Immature natural killer cell (primary cell): ENCODE measurements at places on chromosomes 4 and X.

DNA sequence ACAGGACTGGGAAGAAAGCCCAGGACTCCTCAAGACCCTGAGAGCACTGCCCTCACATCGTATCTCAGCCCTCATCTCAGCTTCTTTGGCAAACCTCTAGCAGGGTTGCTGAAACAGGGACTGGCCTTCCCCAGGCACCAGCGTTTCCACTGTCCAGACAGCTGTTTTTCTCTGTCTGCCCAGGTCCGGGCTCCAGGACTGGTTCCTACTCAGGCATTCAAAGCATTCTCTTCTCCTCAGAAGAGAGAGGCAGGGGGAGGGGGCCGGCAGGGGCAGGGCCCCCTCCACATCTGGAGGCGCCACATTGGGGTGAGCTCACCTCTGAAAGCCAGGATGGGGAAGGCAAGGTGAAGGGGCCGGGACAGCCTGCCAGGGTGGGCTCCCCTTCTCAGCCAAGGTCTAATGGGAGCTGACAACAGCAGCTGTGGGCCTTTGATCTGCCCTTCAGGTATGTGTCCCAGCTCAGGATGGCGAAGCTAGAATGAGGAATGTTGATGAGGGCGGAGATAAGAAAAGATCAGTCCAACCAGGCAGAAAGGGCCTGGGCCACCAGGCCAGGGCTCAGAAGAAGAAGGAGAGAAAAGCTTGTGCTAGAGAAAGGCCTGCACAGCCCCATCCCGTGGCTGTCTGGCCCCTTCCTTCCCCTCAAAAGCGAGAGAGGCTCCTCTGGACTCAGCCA lies 60.4 kb downstream of the PJA1 start:
- no peak for DNase-seq

- no peak for DNase-seq
Measured at GRCh38 chr4:162126729-162127128, 37.1 kb downstream of the FSTL5 start.

DNA sequence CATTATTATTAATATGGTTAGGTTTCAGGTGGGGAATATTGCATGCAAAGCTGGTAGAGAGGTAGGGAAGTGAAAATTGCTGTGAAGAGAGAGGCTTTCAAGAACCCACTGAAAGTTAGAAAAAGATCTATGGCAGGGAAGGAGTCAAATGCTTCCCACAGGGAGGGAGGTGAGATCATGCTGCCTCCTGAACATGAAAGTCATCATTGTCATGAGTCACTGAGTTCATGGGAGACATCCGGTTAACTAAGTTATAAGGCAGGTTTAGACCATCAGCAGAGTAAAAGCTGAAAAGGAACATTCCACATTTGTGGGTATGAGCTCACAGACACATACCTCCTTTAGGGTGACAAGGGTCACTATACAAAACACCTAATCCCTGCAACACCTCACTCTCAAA lies 16.2 kb downstream of the GATB start:
- DNase-seq = no peak

DNA sequence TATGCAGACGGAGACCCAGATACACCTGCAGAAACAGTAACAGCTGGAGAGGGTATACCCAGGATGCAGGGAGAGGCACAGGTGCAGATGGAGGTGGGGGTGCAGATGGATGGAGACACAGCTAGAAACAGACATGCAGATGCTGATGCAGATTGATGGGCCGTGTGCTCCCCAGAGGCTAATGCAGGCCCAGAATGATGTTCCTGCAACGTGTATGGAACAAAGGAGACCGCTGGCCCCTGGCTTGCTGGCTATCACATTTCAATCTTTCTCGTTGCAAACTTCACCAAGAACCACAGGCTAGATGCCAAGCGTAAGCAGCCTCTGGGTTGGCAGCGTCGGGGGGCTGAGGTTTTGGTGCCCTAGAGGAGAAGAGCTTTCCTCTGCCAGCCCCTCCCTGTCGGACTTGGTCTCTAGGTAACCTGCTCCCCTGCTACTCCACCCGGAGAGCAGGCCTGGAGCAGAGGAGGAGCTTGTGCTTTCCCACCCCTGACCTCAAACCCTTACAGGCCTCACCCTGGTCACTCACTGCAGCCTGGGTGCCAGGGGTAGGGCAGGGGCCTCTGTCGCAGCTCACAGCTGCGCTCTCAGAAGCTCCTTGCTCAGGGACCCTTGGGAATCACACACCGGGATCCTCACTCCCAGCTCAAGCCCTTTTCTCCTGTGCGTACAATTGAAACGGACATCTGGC lies 69.0 kb upstream of the PSAPL1 start:
- no peak for DNase-seq

DNA sequence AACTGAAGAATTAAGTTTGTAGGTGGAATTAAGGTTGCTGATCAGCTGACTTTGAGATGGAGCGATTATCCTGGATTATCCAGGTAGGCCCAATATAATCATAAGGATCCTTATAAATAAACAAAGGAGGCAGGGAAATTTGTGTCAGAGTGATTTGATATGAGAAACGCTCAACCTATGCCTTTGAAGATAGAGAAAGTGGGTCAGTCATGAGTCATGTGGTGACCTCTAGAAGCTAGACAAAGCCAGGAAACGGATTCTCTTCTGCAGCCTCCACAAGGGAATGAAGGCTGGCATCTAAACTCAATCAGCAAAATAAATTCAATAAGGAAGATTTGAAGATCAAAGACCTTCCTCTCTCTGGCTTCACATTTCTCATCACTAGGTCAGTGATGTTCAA lies 41.5 kb upstream of the SMIM10 start:
- no peak for DNase-seq

GRCh38 chr4:110071466-110071865 lies 126.9 kb downstream of the ELOVL6 start:
- DNase-seq = no peak

- DNase-seq = no peak
Measured at GRCh38 chr4:21869978-21870745, 78.4 kb downstream of the KCNIP4 start.

DNA sequence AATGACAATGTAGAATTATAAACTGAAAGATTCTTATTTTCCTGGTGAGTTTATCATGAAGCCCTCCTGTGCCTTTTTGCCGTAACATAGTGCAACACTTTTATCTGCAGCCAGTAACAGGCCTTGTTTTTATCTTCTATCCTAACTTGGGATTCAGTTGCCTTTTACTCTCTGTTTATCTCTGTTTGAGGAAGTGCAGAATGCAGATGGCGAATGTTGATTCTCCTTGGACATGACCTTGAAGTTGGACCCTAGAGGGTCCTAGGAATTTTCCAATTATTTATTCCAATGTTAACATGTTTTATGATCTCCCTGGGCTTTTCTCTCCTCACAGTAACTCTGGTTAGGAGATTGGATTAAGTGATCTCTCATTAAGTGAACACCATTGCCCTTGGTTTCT lies 165.0 kb downstream of the FMR1NB start:
- DNase-seq = no peak
